ENCODE measurements at places on chromosomes 3 and 15. TPM values are rescaled to one million over a fixed set of nuclear protein-coding genes. Genes with fewer than 3 reads are reported as not detected.

COL6A5 gene
- polyA plus RNA-seq: not detected

- DNase-seq: no peak
Observed at GRCh38 chr3:17006132-17006852, 121.5 kb downstream of the PLCL2 start.

GRCh38 chr3:58469096-58469495, 22.8 kb upstream of the KCTD6 start:
- no peak for DNase-seq

CCR1 gene
- polyA plus RNA-seq: 0.01 TPM

DNA sequence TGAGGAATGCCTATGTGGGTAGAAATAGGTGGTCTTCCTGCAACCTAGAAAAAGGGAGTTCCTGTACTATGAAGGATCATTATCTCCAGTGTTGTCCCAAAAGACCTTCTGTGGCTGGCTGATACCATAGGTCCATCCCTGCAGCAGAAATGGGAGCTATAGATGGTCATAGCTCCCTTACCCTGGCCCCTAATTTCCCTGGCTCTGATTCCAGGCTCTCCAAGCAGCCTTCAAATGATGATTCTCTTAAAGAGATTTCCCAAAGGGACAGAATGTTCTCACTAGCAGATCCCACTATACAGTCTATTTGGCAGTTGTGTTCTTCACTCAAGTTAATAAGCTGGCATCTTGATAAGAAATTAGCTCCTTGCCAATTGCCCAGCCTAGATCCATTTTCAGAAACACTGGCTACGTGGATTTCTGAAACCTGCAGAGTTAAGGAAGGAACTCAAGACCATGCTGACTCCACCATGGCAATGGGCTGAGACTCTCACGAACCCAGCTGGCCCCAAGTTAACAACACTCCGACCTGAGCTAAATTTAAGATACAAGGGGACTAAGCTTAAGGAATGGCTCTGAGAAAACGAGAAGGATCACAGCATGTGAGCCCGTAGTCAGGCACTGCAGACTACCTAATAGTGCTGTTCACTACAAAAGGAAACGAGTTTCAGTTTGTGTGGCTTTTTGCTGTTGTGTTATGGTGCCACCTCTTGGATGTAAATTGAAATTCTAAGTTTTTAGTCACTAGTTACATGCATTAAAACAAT, 11.4 kb downstream of the C15orf40 start:
- DNase-seq: peak; percentile 63

STRC gene
- polyA plus RNA-seq: 0.03 TPM

DNA sequence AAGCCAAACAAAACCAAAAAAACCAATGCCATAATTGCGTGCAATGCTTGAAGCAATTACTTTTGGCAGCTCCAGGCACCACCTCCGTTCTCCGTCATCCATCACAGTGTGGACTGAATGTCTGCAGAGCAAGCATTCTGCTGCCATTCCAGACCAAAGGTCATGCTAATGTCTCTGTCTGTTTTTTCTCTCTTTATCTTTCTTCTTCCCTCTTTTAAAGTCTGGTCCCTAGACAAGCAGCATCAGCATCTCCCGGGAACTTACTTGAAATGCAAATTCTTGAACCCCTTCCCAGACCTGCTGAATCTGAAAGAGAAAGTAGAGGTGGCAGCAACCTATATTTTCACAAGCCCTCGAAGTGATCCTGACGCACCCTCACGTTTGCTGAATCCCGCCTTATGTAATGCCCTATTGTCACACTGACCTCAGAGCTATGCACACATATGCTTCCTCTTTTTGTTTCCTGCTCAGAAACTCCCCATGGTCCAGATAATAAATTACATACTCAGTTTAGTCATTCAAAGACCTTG, 297.3 kb upstream of the PROK2 start:
- DNase-seq: no peak

FOXB1 gene
- not detected for polyA plus RNA-seq

SLC28A1 gene
- polyA plus RNA-seq: not detected

GRCh38 chr3:126245811-126246727, 65.7 kb upstream of the ALDH1L1 start:
- no peak for DNase-seq

DNA sequence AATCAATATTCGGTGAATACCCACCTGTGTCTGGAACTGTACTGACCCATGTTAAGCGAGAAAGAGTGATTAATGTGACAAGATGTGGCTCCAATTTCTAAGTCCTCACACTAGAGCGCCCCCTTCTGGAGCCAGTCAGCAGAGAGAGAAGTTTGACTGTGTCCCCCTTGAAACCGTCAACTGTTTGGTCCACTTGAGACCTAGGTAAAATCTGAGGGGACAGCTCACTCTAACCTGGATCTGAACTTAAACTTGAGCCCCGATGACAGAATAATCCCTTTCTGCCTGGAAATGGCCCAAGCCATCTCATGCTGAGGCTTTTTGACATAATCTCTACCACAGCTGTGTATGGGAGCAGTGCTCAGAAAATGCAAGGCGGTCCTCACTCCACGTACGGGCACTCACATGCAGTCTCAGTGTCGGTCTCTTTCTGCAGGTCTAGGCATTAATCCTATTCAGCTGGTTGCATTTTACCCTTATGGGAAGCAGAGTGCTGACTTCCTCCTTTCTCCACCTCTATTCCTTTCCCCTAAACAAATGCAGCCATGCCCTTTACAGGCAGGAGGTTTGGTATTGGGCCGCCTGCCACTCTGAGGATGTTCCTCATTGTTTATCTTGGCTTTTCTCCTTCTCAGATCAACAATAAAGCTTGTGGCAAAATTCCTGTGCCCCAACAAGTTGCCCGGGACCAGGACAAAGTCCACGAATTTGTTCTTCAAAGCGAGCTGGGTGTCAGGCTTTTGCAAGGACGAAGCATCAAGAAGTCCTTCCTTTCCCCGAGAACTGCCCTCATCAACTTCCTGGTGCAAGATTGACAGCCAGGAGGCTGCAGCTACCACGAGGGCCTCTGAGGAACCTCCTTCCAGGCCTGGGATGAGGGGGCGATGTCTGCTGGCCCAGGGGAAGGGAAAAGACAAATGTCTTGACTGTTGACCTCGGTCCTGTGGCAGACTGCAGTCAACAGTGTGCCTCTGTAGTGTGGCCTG, 47.5 kb upstream of the LIMD1 start:
- no peak for DNase-seq

GRCh38 chr15:80612118-80612823, 82.8 kb upstream of the ABHD17C start:
- no peak for DNase-seq

SLC2A2 gene
- not detected for polyA plus RNA-seq

GRCh38 chr3:170180079-170180907, 1.2 kb downstream of the PHC3 start:
- DNase-seq: peak; percentile 35

GRCh38 chr15:58159827-58160386, 21.7 kb downstream of the AQP9 start:
- no peak for DNase-seq

MYZAP gene
- polyA plus RNA-seq: 1.0 TPM

ASB14 gene
- not detected for polyA plus RNA-seq

GOLIM4 gene
- polyA plus RNA-seq: 23.1 TPM

GRCh38 chr3:141391991-141392316, 23.6 kb downstream of the ZBTB38 start:
- no peak for DNase-seq

UCN2 gene
- 9.9 TPM for polyA plus RNA-seq

PLA2G4E gene
- polyA plus RNA-seq: 0.07 TPM

GRCh38 chr3:5195605-5196004, 8.1 kb downstream of the EDEM1 start:
- DNase-seq: peak; percentile 74

Measured in mammary epithelial cell (primary cell).